ENCODE measurements at places on chromosomes 1 and 21. TPM values are rescaled to one million over a fixed set of nuclear protein-coding genes. Genes with fewer than 3 reads are reported as not detected.
A peak's percentile ranks its signal among the peaks of the same experiment; 100 is the strongest.

The CFHR1 gene
- polyA plus RNA-seq, result 1.2 TPM

The ELAPOR1 gene
- 0.69 TPM for polyA plus RNA-seq

The PIK3CD gene
- polyA plus RNA-seq, result 3.4 TPM

GRCh38 chr1:178540646-178541045, 27.7 kb downstream of the TEX35 start:
- no peak for DNase-seq

- DNase-seq, result no peak
These were observed 35.1 kb downstream of the MSTO1 start for GRCh38 chr1:155645034-155645598.

GRCh38 chr1:86865973-86866637, 47.8 kb downstream of the SELENOF start:
- DNase-seq, result no peak

DNA sequence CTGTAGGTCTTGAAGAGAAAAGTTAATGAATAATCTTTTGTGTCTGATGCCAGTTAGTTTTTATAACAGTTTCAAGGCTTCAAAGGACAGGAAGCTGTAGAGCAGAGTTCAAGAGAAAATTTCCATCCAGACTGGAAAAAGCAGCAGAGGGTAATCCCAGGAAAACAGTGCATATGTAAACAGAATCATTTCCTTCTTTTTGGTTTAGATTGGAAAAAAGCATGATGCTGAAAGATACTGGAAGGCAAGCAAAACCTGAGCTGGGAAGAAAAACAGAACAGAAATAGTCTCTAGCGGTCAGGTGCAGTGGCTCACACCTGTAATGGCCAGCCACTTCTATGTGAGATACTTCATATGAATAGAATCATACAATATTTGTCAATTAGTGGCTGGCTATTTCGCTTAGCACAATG, 71.9 kb downstream of the ZSWIM5 start:
- peak; percentile 0 for DNase-seq

- DNase-seq, result no peak
These were observed 43.8 kb upstream of the SELENON start for GRCh38 chr1:25756215-25756614.

The VTCN1 gene
- 0.59 TPM for polyA plus RNA-seq

- no peak for DNase-seq
These were observed 11.3 kb upstream of the PPIE start for GRCh38 chr1:39727221-39727931.

DNA sequence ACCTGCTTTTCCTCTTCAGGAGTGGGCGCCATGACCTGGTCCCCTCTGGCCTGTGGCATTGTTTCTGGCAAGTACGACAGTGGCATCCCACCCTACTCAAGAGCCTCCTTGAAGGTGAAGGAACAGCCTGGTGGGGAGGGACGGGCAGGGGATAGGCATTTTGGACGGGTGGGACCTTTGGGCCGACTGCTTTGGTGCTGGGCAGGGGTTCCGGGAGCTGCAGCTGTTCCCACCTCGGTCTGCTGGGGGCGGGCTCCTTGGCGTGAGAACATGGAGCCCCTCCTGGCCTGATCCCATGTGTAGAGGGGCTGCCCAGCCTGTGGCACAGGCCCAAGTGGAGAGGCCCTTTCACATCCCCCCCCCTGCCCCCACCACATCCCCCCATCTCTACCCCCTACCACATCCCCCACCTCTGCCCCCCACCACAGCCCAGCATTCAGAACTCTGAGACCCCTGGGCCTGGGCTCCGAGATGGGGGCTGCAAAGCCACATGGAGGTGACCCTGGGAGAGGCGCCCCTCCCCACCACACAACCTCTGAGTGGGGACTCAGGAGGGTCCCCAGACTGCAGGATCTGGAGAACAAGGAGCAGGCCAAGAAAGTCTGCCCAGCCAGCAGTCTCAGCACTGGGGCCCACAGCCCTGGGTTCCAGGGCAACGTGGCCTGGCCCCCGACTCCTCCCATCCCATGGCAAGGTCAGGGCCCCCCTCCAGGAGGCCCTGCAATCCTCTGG, 50.0 kb downstream of the KCNAB2 start:
- no peak for DNase-seq

The IVL gene
- polyA plus RNA-seq, result 12.1 TPM

The AADACL4 gene
- not detected for polyA plus RNA-seq

DNA sequence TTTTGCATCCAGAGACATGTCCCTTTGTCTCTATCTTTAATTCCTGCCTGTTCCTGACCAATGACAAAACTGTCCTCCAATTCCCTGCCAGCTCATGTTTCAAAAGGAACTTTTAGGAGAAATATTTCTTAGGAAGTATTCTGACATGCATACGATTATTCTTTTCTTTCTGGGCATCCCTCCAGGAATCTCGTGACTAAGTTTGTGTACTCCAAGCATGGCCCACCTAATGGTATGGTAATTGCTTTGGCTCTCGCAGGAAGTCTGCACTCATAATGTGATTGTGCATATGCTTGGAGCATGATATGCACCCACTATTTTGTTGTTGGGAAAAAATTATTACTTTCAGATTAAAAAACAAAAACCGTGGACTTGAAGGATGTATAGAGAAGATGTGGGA, 256.4 kb downstream of the PRDM2 start:
- no peak for DNase-seq

DNA sequence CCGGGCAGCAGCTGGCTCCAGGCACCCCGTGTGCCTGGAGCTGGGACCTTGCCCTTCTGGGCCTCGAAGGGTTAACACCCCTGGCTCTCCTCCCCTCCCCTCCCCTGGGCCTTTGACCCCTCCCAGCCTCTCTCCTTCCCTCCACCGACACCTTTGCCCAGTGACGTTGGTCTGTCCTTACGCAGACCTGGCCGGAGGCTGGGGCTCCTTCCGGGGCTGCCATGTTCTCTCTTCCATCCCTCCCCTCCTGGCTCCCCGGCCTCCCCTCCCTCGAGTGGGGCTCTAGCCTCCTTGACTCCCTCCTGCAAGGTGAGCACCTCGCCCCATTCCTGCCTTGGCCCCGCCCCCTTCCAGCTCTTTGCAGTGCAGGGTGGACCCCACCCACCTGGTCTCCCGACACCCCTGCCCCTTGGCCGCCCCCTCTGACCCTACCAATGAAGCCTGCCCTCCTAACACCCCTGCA, at the start of gene TMEM82:
Gene TMEM82 (plus strand): TSS at position 161 of the 463 bp plus-strand sequence. CDS start 61 bp downstream, at position 222.
- no peak for DNase-seq

DNA sequence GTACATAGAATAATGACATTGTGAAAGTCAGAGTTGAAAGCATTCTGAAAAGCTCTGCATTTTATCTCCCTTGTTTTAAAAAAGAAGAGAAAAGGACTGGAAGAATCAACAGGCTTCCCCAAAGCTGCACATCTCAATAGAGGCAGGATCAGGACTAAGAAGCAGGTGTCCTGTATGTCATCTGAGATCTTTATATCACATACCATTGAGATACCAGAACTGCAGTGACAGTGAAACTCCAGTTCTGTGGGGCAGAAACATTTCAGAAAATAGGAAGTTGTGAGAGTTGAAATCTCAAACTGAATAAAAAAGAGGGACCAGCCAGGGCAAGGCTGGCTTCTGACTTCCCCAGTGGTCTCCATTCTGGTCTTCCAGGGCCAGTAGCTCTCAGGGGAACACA, 33.0 kb upstream of the SH2D1B start:
- DNase-seq, result no peak

DNA sequence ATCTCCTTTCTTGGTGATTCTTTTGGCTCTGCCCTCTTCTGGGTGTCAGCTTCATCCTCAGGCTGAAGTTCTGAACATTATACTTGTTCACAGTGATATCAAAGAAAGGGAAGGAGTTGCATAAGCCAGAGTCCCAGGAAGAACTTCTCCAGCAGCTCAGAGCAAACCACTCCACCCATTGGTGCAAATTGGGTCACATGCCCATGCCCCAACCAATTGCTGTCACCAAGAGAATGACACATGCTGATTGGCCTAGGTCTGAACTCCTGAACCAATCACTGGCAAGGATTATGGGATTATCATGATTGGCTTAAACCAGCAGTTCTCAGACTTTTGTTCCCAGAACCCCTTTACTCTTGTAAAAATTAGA, 256.5 kb upstream of the TMEM51 start:
- no peak for DNase-seq

DNA sequence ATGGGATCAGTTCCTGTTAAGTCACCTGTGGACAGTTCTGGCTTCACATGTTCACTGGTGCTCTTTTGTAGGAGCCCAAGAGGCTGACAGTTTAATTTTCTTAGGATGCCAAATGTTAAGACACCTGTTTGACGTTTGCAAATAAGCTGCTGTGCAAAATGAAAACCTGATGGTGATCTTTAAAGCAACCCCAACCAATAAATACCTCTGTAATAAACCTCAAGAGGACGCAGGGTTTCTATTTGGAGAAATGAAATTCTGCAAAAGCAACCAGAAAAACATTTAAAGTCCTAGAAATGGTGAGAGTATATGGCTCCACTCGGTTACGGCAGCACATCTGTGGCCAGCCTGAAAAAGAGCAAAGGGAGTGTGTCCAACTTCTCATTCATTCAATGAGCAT, 5.7 kb upstream of the RHEX start:
- DNase-seq, result no peak

- no peak for DNase-seq
These were observed 533.7 kb upstream of the PKN2 start for GRCh38 chr1:88150330-88150729.

DNA sequence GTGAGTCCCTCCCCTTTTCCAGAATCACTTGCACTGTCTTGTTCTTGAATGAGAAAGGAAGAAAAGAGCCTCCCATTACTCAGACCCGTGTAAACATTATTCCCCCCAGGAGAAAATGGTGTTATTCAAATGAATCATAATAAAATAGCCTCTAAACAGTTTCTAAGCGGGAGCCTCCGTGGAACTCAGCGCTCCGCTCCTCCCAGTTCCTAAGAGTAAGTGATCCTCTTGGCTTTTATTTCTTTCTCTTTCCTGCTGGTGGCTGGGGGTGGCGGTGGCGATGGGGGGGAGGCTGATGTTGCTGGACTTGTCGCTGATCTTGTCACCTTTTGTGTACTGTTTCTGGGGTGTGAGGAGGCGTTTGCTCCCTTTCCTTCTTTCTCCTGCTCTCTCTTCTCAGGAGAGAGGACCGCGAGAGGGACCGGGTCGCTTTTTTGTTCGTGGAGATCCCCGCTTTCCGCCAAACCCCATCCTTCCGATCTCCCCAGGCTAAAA, 781 bp downstream of the PROX1 start:
- DNase-seq, result no peak
